ENCODE measurements at places on chromosomes 2 and 18. TPM values are rescaled to one million over a fixed set of nuclear protein-coding genes. Genes with fewer than 3 reads are reported as not detected.

DNA sequence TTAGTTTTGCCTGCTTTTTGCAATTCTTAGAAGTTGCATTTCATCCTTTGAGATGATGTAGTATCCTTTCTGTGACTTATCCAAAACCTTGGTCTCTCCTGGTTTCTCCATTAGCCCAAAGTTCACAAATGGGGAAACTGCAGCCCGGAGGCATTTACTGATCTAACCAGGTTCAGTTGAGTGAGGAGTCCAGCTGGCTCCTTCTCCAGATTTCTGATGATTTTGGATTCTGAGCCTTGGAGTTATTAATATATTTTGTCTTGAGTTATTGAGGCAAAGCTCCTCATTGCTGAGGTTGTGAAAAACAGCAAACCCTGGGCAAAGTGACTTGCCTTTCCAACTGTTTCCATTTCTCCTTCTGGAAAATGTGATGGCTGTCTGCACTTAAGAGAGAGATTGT lies 1.7 kb downstream of the SLC1A4 start:
- H3K36me3 ChIP-seq: no peaks in the 10 kb centered on the region
- peaks cover 11% of the 10 kb centered on the region for H3K4me1 ChIP-seq
- H3K4me3 ChIP-seq: no peak overlapping the region
- H3K27ac ChIP-seq: no peak overlapping the region
- DNase-seq: no peak

The CXCR1 gene
- total RNA-seq: not detected

DNA sequence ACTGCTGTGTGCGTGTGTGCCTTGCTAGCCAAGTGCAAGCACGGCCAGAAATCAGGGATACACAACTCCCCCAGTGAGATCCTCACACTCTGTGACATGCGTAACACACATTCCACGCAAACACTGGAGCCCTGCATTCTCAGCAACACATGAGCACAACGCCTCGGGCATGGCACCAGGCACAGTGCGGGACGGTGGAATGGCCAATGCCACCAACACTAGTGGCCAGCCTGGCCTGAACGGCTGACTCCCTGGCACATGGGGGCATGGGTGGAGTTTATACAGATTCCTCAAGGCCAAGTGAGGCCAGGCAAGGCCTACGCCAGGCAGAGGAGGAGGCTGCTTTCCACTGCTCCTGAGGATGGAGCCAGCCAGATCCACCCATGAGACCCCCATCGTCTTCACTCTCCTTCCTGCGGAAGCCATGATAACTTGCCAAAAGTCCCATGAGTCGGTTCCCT lies 56.2 kb downstream of the ANKMY1 start:
- no peak overlapping the region for H3K27ac ChIP-seq
- H3K27me3 ChIP-seq: no peaks in the 10 kb centered on the region
- peaks cover 6% of the 10 kb centered on the region for H3K36me3 ChIP-seq
- no peak overlapping the region for H3K4me3 ChIP-seq
- DNase-seq: no peak

- DNase-seq: no peak
- no peaks in the 10 kb centered on the region for H3K36me3 ChIP-seq
- H3K27me3 ChIP-seq: no peaks in the 10 kb centered on the region
- no peak overlapping the region for H3K27ac ChIP-seq
- no peak overlapping the region for H3K4me3 ChIP-seq
Measured at GRCh38 chr2:160924936-160925353, 235.3 kb upstream of the TANK start.

The IL1A gene
- total RNA-seq: not detected

DNA sequence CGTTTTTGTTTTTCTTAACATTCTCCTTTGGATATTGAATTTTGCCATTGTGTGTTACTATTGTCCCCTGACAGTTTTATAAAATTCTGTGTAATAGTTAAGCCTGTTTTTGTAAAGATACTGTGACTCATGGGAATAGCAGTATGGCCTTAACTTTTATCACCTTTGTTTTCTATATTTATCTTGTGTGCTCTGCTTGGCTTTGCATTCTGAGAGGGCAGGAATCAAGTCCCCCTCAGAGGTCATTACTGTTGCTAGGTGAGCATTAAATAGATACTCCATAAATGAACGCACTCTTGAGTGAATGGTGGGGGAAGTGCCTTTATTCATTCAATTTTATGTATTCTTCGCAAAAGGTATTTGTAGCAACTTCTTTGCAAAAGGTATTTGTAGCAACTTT lies 160.0 kb downstream of the PHLPP1 start:
- H3K4me1 ChIP-seq: peaks cover 7% of the 10 kb centered on the region
- H3K27me3 ChIP-seq: no peaks in the 10 kb centered on the region
- no peaks in the 10 kb centered on the region for H3K36me3 ChIP-seq
- H3K27ac ChIP-seq: no peak overlapping the region
- H3K4me3 ChIP-seq: no peak overlapping the region
- no peak for DNase-seq

- DNase-seq: no peak
- no peak overlapping the region for H3K4me3 ChIP-seq
- H3K27me3 ChIP-seq: no peaks in the 10 kb centered on the region
Measured at GRCh38 chr2:38546064-38546463, 56.7 kb downstream of the HNRNPLL start.

DNA sequence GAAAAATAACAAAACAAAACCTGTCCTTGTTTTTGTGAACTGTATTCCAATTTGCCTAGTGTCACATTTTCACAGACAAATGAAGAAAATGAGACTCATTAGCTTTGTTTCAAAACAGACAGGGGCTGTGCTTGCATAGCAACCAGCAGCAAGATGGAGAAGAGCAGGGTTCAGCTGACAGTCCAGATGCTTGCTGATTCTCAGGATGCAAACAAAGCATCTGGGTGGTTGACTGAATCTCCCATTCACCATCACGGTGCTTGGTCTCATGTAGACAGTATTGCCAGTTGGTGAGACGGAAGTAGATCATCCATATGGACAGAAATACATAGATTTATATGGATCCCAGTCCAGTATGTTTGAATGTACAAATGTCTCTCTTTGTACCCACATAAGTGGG lies 326.8 kb downstream of the CCDC85A start:
- H3K27me3 ChIP-seq: no peaks in the 10 kb centered on the region
- H3K27ac ChIP-seq: no peak overlapping the region
- H3K4me3 ChIP-seq: no peak overlapping the region
- no peaks in the 10 kb centered on the region for H3K4me1 ChIP-seq

GRCh38 chr2:172334988-172335387 lies 92.4 kb upstream of the ITGA6 start:
- no peaks in the 10 kb centered on the region for H3K36me3 ChIP-seq
- H3K4me3 ChIP-seq: no peak overlapping the region
- H3K27ac ChIP-seq: no peak overlapping the region
- no peaks in the 10 kb centered on the region for H3K4me1 ChIP-seq

DNA sequence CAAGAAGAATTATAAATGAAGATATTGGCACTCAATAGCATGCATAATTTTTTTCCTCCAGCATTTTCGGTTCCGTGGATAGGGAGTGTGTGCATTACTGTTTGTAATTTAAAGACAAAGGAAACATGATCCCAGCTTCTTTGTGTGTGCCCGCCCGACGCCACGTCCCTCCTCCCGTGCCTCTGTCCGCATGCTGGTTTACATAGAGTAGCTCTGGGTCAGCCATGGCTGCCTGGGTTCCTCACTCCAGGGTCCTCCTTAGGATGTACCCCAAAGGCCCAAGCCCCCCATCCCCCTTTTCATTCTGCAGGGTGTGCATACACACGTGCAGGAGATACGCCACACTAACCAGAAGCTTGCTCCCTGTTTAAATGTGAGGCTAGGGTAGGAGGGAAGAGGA lies 214.7 kb downstream of the KLHL29 start:
- DNase-seq: no peak
- H3K36me3 ChIP-seq: no peaks in the 10 kb centered on the region
- no peak overlapping the region for H3K4me3 ChIP-seq

GRCh38 chr2:134169788-134170187 lies 84.1 kb upstream of the MGAT5 start:
- no peaks in the 10 kb centered on the region for H3K27me3 ChIP-seq
- H3K4me1 ChIP-seq: peaks cover 10% of the 10 kb centered on the region
- H3K4me3 ChIP-seq: no peak overlapping the region
- no peak for DNase-seq
- H3K36me3 ChIP-seq: no peaks in the 10 kb centered on the region

DNA sequence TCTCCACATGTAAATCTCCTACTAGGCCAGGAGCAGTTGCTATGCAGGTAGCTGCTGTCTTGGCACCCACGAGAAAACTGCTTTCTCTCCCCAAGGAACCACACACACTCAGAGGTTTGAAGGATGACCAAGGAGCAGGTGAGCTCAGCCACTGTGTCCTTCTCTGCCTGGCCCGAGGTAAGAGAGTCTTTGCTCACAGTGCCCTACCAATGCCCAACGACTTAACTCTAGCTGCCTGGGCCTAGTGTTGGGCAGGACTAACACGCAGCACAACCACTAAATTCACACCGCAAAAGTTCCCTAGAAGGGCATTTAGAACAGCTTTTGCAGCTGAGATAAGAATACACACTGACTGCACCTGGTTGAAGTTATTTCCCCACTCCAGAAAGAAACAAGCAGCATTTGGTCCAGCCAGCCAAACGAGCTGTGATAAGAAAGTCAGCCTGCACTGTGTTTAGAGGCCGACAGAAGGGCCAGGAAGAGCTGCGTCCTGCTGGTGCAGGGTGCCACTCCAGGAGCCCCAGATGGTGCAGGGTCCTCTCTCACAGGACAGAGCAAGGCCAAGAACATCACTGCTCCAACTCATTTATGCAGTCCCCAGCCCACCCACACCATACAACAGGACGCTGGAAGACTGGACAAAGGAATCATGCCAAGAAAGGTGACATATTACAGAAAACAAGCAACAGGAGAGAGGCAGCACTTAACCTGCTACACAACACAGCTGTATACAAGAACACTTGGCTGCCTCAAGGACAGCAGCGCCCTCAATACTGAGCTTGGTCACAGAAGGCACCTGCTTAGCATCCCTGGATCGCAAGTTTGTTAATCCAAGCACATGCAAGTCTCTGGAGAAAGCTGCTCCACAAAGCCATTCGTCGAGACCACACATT lies 12.5 kb downstream of the HDLBP start:
- H3K36me3 ChIP-seq: no peaks in the 10 kb centered on the region
- no peaks in the 10 kb centered on the region for H3K27me3 ChIP-seq
- no peak overlapping the region for H3K4me3 ChIP-seq
- peak; percentile 18 for DNase-seq
- no peak overlapping the region for H3K27ac ChIP-seq

The SCYGR8 gene
- total RNA-seq: not detected

DNA sequence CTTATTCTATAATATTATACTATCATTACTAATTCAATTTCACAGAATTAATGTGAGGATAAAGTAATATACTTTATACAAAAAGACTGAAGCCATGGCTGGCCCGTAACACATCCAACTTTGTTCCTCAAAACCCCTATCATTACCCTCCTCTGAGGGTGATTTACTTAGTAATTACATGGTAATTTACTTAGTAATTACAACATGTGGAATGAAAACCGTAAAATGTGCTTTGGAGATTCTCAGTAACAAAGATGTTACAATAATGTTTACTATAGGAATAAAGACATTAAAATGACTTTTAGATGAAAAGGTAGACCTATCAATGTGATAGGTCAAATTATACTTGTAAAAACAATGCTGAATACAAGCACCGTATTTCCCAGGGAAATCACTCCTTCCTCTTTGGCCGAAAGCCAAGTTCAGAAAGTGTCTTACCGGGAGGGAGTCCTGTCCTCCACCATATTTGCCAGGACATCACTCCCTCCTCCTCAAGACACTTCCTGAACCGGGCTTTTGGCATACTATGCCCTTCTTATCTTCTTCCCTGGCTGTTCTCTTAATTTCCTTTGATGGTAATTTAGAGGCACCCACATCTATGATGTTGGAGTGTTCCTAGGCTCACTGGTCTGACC lies 1047.8 kb downstream of the SOCS6 start:
- H3K27me3 ChIP-seq: no peaks in the 10 kb centered on the region
- no peaks in the 10 kb centered on the region for H3K4me1 ChIP-seq
- no peak for DNase-seq
- no peak overlapping the region for H3K4me3 ChIP-seq

- H3K4me3 ChIP-seq: no peak overlapping the region
- no peak for DNase-seq
- H3K4me1 ChIP-seq: no peaks in the 10 kb centered on the region
- H3K36me3 ChIP-seq: no peaks in the 10 kb centered on the region
- H3K27me3 ChIP-seq: no peaks in the 10 kb centered on the region
Measured at GRCh38 chr2:170247882-170248393, 70.0 kb downstream of the MYO3B start.

DNA sequence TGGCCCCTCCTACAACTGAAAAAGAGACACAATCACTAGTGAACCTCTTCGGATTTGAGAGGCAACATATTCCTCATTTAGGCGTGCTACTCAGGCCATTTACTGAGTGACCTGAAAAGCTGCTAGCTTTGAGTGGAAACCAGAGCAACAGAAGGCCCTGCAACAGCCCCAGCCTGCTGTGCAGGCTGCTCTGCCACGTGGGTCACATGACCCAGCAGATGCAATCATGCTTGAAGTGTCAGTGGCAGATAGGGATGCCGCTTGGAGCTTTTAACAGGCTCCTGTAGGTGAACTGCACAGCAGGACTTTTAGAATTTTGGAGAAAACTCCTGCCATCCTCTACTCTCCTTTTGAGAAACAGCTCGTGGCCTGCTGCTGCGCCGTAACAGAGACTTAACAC lies 578.6 kb upstream of the RAB6C start:
- no peaks in the 10 kb centered on the region for H3K4me1 ChIP-seq
- peak; percentile 61 for DNase-seq
- no peaks in the 10 kb centered on the region for H3K27me3 ChIP-seq
- no peaks in the 10 kb centered on the region for H3K36me3 ChIP-seq
- no peak overlapping the region for H3K27ac ChIP-seq

DNA sequence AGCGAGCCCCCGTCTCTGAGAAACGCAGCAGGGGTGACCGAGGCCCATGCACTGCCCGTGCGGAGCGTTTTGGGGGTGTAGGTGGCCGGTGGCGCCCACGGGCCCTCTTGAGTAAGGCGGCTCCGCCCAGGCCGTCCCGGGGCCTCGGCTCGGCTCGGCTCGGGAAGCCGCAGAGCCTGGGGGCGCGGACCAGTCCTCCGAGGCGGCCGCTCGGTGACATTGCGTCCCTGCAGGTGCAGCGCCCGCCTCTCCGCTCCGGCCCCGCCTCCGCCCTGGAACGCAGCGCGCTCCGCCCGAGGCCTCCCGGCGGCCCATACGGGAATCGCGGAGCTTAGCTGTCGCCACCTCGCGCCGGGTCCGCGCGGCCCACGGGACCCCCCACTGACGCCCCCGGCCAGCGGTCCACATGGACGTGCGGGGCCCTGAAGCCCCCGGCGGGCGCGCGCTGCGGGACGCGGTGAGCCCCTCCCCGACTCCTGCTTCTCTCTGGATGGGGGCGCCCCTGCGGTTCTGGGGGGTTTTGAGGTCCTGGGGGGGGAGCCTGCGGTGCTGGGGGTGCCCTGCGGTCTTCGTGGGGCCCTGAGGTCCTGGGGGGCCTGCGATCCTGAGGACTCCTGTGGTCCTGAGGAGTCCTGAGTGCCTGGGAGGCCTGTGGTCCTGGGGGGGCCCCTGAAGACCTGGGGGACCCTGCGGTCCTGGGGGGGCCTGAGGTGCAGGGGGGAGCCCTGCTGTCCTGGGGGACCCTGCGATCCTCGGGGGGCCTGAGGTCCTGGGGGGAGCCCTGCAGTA lies at the start of gene HSBP1L1:
Gene HSBP1L1 (plus strand): TSS at position 314 of the 789 bp plus-strand sequence. CDS start 93 bp downstream, at position 407.
- H3K27ac ChIP-seq: peak within 1 kb of the TSS; percentile 73
- peaks cover 21% of the 10 kb centered on the region for H3K4me1 ChIP-seq
- peak; percentile 86 for DNase-seq
- no peaks in the 10 kb centered on the region for H3K27me3 ChIP-seq

- no peak for DNase-seq
- H3K4me3 ChIP-seq: no peak overlapping the region
- no peaks in the 10 kb centered on the region for H3K4me1 ChIP-seq
- no peaks in the 10 kb centered on the region for H3K27me3 ChIP-seq
Measured at GRCh38 chr18:59646228-59646962, 50.8 kb downstream of the CCBE1 start.

The COLEC11 gene
- total RNA-seq: 13.5 TPM
